B cell (primary cell): ENCODE measurements at places on chromosomes 3 and 15. TPM values are rescaled to one million over a fixed set of nuclear protein-coding genes. Genes with fewer than 3 reads are reported as not detected.

The LIPH gene
- total RNA-seq: not detected in 2 replicates

The PTPRG gene
- 0.97 and 1.3 TPM in 2 replicates for total RNA-seq

The PATL2 gene
- 58.9 and 60.5 TPM in 2 replicates for total RNA-seq

The SLC28A2 gene
- not detected in 2 replicates for total RNA-seq

The KIF7 gene
- total RNA-seq: not detected in 2 replicates

The TRPM1 gene
- total RNA-seq: not detected in 2 replicates

- no peak for DNase-seq
Measured at GRCh38 chr3:124714223-124714853, 15.9 kb upstream of the UMPS start.

DNA sequence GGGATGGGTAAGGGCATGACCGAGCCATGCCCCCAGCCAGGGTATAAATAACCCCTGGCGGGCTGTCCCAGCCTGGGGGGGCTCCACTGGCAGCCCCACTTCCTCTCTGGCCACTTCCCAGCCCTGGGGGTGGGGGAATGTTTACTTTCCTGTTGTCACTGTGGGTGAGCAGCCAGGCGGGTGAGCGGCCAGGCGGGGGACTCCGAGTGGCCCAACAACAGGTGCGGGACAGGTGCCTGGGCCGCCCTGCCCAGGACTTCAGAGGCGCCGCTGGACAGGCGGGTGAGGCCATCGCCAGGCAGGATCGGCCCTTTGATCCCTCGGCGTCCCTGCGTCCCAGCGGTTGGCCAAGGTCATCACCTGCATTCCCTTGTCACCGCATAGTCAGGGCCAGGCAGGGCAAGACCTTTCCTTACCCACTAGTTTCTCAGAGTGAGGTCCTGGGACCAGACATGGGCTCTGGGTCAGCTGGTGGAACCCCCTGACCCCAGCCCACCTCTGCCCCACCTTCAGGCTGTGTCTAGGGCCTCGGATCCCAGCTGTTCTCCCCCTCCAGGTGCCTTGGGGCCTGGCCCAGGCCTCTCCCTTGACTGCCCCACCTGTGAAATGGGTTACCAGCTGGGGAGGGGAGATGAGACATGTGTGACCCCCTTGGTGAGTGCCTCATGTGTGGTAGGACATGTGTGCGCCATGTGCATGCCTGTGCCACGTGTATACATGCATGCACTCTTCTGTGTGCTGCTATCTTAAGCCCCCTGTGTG is 16.6 kb downstream of the SEMA3F start:
- DNase-seq: no peak

- no peak for DNase-seq
Measured at GRCh38 chr3:37214076-37214475, 39.7 kb upstream of the LRRFIP2 start.

GRCh38 chr3:29152379-29152778 is 128.5 kb upstream of the RBMS3 start:
- no peak for DNase-seq

GRCh38 chr15:31501536-31502157 is 175.0 kb downstream of the KLF13 start:
- no peak for DNase-seq

GRCh38 chr3:29582273-29582672 is 301.4 kb downstream of the RBMS3 start:
- DNase-seq: no peak

DNA sequence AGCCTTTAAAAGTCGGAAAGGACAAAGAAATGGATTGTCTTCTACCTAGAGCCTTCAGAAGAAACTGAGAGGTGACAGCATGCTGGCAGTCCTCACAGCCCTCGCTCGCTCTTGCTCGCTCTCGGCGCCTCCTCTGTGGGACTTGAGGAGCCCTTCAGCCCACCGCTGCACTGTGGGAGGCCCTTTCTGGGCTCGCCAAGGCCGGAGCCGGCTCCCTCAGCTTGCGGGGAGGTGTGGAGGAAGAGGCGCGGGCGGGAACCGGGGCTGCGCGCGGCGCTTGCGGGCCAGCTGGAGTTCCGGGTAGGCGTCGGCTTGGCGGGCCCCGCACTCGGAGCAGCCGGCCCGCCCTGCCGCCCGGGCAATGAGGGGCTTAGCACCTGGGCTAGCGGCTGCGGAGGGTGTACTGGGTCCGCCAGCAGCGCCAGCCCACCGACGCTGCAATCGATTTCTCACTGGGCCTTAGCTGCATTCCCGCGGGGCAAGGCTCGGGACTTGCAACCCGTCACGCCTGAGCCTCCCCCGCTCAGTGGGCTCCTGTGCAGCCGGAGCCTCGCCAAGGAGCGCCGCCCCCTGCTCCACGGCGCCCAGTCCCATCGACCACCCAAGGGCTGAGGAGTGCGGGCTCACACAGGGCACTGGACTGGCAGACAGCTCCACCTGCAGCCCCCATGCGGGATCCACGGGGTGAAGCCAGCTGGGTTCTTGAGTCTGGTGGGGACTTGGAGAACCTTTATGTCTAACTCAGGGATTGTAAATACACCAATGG is 953.8 kb upstream of the GBE1 start:
- no peak for DNase-seq

- DNase-seq: peak; percentile 61
Measured at GRCh38 chr3:186529201-186529999, 14.8 kb downstream of the CRYGS start.

- DNase-seq: no peak
Measured at GRCh38 chr15:52255008-52255407, 40.6 kb downstream of the MYO5C start.
